ENCODE measurements at places on chromosomes 12 and 14.
A peak's percentile ranks its signal among the peaks of the same experiment; 100 is the strongest.

DNA sequence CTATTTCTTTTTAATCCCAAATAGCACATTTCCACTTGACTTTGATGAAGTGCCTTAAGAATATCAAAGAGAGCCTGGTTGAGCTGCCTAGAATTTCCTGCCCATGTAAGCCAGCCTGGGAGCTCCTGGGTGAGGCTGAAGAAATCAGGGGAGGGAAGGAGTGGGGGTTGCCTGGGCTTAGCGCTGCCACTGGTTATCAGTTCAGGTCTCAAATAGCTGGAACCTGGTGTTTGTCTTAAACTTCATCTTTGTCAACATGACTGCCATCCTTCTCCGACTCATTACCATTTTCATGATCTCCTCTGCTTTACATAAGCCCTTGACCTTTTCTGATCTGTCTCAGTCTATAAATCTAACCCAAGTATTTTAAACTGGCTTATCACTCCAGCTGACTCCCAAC lies 151.5 kb downstream of the TTC8 start:
- no peak for DNase-seq

DNA sequence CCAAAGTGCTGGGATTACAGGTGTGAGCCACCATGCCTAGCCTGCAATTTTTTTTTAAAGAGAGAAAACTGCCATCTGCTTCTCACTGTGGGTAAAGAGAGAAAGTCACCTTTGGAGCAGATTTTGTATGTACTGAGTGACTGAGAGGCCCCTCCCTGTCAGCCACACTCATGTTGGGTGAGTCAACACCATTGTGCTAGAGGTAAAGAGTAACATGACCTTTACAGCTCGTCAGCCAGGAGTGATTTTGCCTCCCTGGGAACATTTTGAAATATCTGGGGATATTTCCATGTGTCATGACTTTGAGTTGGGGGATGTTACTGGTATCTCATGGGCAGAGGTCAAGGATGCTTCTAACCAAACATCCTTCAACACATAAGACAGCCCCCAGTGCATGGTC lies 115.2 kb downstream of the KSR2 start:
- DNase-seq: no peak

DNA sequence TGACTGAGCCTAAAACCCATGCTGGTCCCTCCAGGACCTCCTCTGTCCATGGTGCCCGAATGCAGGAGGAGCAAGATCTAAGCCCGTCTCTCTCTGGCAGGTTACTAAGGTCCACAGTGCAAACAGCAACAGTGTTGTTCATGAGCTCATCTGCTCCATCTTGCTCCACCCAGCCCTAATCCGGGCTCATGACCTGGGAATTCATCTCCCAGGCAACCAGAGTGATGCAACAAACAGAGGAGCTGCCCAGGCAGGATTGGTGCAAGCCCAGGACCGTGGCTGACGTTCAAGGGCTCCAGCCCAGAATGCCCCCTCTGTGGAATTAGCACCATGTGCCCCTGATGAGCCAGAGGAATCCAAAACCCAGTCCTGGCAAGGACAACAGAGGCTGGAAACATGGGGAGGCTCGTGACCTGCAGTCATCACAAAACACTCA lies 29.9 kb downstream of the HSPB8 start:
- no peak for DNase-seq

- no peak for DNase-seq
Measured at GRCh38 chr12:46371718-46372543, 642 bp downstream of the SLC38A2 start.

GRCh38 chr14:32073537-32074189 lies 3.4 kb upstream of the ARHGAP5 start:
- peak; percentile 61 for DNase-seq

DNA sequence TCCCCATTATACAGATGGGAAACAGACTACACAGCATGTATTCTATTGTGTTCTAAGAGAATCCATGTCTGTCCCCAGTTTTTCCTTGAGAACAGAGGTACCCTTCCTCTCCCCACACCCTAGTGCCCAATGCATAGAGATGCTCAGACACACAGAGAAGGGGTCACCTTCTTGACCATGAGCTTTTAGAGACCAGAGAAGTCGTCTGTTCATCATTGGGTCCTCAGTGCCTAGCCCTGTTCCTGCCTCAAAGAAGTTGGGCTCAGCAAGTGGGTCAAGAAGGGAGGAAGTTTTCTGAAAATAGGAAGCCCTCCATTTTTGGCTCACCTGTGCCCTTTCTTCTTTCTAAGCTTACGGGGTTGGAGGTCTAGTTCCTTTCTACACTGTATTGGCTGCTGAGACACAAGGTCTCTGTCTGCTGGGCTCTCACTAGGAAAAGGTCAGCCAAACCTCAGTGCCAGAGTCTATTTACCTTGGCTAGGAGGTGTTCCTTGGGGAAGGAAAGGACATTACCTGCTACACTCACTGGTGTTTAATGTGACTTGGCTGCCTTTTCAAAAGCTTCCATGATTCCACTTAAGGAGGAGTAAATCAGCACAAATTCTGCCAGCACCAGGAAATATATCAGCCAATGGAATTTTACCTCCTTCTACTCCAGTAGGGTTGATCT lies 198.5 kb upstream of the PWP1 start:
- no peak for DNase-seq

- no peak for DNase-seq
Measured at GRCh38 chr12:67669934-67670631, 21.5 kb downstream of the DYRK2 start.

GRCh38 chr14:91636604-91637003 lies 95.3 kb downstream of the CATSPERB start:
- no peak for DNase-seq

DNA sequence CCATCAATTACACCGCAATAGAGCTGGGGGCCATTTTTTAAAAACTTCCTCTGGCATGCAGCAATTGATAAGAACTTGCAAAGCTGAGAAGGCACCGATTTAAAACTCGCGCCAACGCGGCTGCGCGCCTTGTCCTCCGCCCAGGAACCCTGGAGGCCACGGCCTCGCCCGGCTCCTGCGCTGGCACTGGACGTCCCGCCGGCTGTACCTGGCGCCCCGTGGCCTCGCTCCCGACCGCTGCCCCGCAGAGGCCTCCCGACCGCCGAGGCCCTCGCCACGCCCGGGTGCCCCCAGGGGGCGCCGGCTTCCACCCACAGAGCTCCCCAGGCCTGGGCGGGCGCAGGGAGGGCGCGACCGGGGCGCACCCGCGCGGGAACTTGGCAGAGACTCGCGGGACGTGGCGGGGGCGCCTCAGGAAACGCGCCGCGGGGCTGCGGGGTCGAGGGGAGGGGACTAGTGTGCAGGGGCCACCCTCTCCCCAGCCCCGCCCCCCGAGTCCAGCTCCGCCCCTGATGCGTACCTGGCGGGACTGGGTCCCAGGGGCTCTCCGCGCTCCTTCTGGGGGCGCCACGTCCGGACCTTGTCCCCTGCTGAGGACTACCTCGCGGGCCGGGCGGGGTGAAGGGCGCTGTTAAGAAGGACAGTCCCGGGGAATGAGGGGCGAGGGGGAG lies 65.7 kb downstream of the TNFAIP2 start:
- DNase-seq: no peak

GRCh38 chr14:73188501-73188911 lies 48.8 kb upstream of the PAPLN start:
- peak; percentile 13 for DNase-seq

DNA sequence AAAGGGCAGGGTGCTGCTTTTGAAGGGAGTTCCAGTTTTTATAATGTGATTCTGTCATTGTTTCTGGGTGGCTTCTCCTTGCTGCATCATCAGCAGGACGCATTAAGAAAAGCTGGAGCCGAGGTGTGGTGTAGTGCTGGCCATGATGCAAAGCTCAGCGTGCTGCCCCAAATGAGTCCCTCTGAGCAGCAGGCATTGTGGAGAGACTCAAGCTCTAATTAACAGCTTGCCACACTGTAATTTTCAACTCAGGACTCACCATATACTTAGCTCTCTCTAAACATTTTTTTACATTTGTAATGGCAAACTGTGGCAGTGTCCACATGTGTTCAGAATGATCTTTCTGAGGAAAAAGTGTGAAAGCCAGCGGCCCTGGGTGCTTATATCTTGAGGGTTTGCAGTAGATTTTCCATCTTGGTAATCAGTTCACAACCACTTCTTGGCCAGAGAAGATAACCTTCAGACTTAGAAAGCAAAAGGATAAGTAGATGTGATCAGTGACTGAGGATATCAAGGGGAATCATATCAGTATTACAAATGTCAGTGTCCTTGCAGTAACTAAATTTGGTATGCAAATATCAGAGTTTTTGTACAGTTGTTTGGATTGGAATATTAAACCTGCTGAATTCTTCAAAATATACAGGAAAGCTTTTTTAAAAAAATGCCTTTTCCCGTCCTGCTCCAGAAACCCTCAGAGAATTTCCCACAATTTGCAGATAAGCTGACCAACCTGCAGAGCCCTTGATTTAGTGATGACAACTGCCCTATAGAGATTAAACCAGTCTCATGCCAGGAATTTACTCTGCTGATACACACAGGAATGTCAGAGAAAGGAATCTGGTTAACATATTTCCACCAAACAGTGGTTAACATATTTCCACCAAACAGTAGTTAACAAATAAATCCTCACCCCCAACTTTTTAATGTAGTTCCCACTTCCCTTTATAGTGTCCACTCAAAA lies 63.6 kb downstream of the DAAM1 start:
- DNase-seq: no peak

- no peak for DNase-seq
Measured at GRCh38 chr14:102508774-102509745, 516 bp downstream of the ANKRD9 start.

GRCh38 chr12:67807814-67808213 lies 159.3 kb downstream of the DYRK2 start:
- no peak for DNase-seq

DNA sequence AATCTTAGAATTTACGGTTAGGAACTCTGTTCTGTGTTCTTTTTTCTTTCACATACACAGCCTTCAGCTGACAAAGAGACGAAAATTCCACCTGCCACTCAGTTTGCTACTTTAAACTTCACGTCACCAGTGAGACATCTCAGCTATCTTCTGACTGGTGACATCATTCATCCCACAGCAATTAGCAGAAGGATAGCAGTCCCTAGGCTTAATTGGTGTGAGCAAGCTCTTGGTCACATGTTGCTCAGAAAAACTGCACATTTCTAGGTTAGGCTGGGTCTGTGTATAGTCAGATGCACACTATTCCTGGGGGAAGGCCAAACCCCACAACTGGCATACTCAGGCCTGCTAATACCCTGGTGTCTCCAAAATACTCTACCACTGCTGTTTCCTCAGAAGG lies 23.9 kb downstream of the SLC7A7 start:
- peak; percentile 33 for DNase-seq
